ENCODE measurements at places on chromosomes 3 and 15. TPM values are rescaled to one million over a fixed set of nuclear protein-coding genes. Genes with fewer than 3 reads are reported as not detected.

- DNase-seq, result no peak
Measured at GRCh38 chr3:111926266-111926676, 52.6 kb upstream of the ABHD10 start.

DNA sequence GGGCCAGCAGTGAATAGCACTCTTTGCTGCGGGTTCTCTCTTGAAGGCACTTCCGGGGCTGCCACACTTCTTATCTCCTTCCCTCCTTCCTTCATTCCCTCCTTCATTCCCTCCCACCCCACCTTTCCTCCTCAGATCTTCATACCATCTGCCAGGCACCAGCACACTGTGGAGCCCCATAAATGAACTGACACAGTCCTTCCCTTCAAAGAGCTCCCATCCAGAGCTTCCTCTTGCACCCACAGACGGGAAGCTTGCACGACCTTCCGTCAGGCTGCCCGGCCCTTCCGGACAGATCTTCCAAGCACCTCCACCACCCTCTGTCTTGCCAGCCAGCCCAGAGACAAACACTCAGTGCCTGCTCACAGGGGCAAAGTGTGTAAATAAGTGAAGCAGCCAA lies 65.4 kb upstream of the HERC1 start:
- DNase-seq, result no peak

Gene GATM
- 0.53 TPM for total RNA-seq

- no peak for DNase-seq
Measured at GRCh38 chr3:156187146-156187769, 66.9 kb downstream of the KCNAB1 start.

DNA sequence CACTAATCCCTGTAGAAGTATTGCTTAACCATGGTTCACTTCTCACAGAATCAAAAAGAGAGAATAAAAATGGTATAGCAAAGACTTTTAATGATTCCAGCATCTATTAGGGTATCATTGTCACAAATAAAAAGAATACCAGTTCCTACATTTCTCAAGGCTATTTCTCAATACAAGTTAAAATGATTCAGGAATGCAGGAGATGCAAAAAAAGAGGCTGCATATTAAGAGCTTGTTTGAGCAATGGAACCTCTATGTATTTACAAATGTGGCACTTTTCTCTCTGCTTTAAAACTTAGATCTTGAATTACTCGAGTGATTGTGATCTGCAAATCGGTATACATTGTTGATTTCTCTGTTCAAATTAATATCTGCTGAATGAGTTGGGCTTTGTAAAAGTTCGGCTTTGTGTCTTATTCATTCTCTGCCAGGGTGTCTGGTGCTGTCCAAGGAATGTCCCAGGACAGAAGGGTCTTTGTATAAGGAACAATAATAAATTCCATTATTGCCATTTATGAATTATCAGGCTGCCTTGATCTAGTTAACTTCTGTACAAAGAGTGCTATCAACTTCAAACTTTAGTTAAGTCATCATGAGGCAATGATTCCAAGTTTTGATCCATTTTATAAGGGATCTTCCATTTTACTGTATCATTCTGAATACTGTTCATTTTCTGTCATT lies 364.2 kb downstream of the RBMS3 start:
- no peak for DNase-seq

Gene ATP13A5
- total RNA-seq, result not detected

Gene SLC22A13
- total RNA-seq, result 0.26 TPM

Gene TYRO3
- total RNA-seq, result 12.3 TPM

DNA sequence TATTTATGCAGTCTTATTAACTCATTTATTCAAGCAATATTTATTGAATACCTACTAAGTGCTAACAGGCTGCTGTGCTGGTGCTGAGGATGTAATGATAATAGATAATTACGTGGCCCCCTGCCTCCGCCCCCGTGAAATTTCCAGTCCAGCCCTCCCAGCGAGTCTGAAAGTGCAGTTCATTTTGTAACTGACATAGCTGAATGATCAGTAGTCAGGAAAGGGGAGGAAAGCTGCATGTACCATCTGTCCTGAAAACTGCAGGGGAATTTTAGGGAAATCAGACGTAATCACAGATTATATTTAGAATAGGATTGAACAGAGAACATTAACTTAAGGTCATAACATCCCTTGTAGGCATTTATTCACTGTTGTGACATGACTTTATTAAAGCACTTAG lies 736.8 kb downstream of the MCTP2 start:
- no peak for DNase-seq

DNA sequence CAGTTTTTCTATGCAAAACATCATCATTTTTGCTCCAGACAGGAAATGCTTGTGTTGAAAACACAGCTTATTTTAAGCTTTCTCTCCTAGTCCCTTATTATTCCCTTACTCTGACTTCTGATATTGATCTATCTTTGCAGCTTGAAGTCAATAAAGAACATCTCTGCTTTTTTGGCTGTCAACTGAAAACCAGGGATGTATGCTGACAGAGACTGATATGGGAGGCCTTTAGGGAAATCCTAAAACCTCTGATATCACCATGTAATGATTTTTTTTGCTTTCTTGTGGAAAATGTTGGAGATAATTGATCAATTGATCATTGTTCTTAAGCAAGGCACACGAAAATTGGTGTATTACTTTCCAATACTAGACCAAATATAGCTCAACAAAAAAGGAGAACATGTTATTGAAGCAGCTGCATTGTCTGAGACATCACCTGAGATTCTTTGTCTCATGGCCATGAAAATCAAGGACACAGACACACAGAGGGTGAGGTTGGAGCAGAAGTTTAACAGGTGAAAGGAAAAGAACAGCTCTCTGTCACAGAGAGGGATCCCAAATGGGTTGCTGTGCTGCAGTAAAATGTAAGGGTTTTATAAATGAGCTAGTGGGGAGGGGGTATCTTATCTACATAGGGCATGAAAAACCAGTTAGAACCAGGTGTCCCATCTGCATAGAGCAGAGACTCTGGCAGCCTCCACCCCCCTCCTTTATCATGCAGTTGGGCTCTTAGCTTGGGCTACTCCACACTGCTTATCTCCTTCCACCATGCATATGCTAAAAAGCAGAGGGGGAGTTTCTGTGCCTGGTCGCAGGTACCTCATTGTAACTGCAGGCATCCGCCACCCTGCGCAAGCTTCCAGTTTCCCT lies 17.0 kb upstream of the SENP7 start:
- no peak for DNase-seq

DNA sequence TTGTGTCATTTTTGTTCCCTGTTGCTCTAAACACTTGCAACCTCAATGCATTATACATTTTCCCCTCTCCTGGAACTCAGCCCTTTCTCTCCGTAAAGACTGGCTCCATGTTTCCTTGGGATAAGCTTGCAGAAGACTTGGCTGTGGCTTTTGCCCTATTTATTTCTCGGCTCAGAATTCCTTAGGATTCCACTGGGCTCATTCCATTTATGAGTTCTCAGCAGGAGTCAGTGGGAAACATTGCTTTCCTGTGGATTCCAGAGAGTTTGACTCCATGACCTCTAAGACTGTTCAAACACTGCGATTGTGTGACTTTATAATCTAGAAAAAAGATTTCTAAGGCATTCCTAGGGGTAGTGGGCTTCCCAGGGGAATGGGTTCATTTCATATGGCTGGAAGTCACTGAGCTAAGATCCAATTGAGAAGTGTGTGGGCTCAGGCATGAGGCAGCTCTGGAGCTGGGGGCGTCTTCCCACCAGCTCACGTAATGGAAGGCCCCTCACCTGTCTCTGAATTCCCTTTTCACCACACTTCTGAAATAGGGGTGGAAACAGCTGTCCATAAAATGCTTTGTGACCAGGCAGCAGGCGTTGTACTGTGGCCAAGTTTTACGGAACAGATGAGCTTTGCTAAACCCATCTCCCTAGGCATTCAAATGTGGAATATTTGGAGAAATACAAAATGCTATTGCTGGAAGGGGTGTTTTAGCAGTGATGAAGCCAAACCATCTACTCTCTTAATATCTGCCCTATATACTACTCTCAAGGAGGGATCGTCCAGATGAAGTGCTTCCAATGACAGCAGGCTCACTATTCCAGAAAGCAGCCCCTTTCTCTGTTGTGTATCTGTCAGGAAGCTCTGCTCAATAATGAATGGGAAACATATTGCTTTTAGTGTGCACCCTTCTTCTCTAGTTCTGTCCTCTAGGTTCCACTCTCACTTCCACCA lies 91.8 kb upstream of the BCL6 start:
- DNase-seq, result no peak

Gene DHFR2
- total RNA-seq, result 1.1 TPM
